Motor neuron (in vitro differentiated cells): ENCODE measurements at places on chromosomes 2 and 18. TPM values are rescaled to one million over a fixed set of nuclear protein-coding genes. Genes with fewer than 3 reads are reported as not detected.

STEAP3 gene
- total RNA-seq = 30.3 and 30.6 TPM in 2 replicates

INPP5D gene
- total RNA-seq = 3.1 and 4.1 TPM in 2 replicates

PDE1A gene
- 0.30 and 0.77 TPM in 2 replicates for total RNA-seq

HOXD3 gene
- total RNA-seq = 26.9 and 34.2 TPM in 2 replicates

MRPL30 gene
- 51.6 and 56.2 TPM in 2 replicates for total RNA-seq

M1AP gene
- not detected in 2 replicates for total RNA-seq

KRTCAP3 gene
- total RNA-seq = 3.1 and 3.2 TPM in 2 replicates

TBR1 gene
- 0.07 and 0.22 TPM in 2 replicates for total RNA-seq

DNA sequence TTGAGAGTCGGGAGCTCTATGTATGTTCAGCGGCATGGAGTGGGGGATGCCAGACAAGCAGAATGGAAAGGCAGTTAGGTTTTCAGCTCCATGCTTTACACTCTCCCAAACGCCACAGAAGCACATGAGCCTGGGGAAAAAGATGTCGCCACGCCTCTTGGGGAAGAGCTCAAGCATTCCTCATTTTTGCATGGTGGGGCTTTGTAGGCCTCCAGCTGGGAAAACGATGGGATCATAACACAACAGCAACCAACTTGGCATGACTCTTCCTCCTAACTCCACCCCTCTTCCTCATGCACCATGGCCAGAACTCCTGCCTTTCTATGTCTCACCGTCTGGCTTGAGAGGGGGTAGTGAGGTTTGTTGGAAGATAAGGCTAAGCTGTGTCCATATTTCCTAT lies 102.6 kb downstream of the PAX3 start:
- ATAC-seq = no peak

GRCh38 chr2:171712051-171712450 lies 24.8 kb downstream of the DYNC1I2 start:
- ATAC-seq = peak; percentile 60

GRCh38 chr2:188902901-188903491 lies 71.2 kb upstream of the COL3A1 start:
- no peak for ATAC-seq

- no peak for ATAC-seq
Measured at GRCh38 chr2:48824116-48824515, 68.6 kb upstream of the LHCGR start.

GRCh38 chr2:207516206-207516605 lies 13.6 kb upstream of the CREB1 start:
- ATAC-seq = no peak

- no peak for ATAC-seq
Measured at GRCh38 chr2:10792660-10793400, 19.8 kb downstream of the PDIA6 start.

- no peak for ATAC-seq
Measured at GRCh38 chr2:226076529-226076928, 677.0 kb downstream of the NYAP2 start.

DNA sequence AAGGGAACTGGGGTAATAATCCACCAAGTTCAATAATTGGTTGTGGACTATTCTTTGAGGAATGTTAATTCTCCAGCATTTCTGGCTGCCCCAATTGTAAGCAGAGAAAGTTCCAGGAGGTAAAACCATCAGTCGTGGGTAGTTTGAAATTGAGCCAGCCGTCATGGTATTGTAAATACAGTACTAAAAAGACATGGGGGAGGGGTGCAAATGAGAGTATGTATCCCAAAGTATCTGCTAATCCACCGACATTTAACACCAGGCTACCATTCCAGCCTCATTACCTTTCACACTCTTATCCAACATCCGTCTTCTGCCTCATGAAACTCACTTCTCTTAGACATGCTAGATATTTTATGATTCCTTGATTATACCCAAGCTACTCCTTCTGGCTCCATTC lies 507.9 kb downstream of the ERBB4 start:
- ATAC-seq = no peak

DNA sequence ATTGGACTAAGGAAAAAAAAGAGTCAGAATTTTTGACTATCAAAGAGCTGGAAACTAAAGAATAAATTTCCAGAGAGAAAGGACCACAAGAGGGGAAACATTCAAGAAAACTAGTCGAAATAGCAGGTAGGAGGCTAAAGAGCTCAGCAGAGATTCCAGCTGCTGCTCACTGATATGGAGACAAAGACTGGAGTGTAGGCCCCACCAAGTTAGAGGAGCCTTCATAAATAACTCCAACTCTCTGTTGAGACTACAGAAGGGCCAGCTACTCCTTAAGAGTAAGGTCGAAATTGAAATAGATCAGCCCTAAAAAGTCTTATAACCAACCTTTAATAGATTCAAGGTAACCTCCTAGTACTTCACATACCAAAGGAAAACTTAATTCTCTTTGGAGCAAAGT lies 31.1 kb downstream of the SS18 start:
- no peak for ATAC-seq

- no peak for ATAC-seq
Measured at GRCh38 chr2:8148260-8149006, 533.4 kb upstream of the ID2 start.

- ATAC-seq = no peak
Measured at GRCh38 chr2:72173640-72174321, 26.1 kb upstream of the CYP26B1 start.

GRCh38 chr2:120624061-120624737 lies 111.5 kb upstream of the GLI2 start:
- no peak for ATAC-seq
